ENCODE measurements at places on chromosomes 7 and 10. TPM values are rescaled to one million over a fixed set of nuclear protein-coding genes. Genes with fewer than 3 reads are reported as not detected.

- peak; percentile 70 for DNase-seq
These were observed 14.1 kb upstream of the AKR1B10 start for GRCh38 chr7:134513169-134513752.

DNA sequence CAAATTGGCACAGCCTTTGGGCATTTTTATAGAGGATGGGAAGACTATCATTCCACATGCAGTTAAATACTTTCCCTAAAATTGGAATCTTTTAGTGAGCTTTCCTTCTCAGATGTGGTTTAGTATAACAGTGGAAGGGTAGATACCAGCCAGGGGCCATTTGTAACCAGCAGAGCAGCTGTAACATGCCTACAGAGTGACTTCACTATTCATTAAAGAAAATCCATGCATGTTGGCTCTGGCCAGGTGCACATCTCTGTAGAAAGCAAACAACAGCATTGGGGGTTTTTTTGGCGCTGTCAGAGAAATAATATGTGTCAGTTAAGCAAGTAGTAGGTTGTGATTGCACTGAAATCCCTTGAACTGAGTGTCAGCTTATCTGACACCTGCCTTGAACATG, 115.6 kb downstream of the LHFPL3 start:
- DNase-seq: no peak

DNA sequence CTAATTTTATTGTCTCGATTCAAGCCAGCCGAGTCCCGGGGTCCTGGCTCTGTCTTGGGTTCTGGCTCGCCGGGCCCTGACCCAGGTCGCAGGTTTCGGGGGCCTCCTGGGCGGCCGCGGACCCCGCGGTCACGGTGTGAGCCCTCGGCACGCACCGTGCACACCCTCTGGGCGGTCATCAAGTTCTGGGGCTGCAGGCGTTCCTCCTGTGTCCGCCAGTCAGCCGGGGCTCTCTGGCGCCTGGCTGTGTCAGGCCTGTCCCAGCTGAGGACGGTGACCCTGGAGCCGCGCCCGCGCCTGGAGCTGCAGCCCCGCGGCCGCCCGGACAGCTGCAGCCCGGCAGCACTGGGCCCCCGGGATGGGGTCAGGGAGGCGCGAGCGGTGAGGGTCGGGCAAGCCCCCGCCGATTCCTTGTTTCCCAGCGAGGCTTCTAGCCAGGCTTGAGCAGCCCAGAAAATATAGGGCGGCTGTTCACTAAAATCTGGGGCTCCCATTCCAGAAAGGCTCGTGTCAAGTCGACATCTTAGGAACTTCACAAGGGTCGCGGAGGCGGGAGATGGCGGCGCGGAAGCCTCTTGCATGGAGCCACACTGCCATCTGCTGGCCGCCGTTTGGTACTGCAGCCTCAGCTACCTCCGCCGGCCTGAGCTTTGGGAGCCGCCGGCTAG, 4.2 kb upstream of the HOXA7 start:
- DNase-seq: peak; percentile 95

DNA sequence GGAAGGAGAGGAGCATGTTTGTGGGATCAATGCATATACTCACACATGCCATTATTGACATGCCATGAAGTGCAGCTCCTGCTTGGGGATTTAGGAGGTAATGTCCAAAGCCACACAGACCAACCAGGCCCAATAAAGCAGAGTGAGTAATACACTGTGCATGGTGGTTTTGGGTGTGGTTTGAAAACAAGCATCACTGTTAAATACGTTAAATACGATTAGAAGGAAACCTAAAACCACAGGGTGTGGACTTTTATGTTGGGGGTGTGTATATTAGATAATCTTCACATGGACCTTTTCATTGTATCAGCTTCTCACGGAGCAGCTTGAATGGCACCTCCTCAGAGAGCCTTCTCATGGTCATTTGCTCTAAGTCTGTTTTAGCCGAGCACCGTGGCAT, 10.4 kb upstream of the EIF3A start:
- peak; percentile 81 for DNase-seq

GRCh38 chr10:55329796-55330195, 528.8 kb upstream of the PCDH15 start:
- no peak for DNase-seq

Gene MUC12
- 8.7 TPM for total RNA-seq

Gene CHCHD1
- 31.0 TPM for total RNA-seq

DNA sequence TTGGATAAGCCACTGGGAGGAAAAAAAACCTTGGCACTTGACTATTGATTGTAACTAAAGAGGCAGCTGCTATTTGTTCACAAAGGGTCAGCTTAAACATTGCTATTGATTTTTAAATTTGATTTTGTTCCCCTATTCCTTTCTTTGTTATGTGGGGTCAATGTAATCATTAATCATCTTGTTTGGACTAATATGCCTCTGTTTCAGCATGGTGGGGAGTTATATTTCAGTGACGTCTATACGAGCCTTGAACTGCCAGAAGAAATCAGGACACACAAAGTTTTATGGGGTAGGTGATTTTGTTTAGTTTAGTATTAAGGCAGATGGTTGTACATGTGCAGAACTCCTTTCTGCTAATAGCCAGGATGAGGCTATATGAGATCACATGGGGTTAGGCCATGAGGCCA, 7.5 kb downstream of the AS3MT start:
- no peak for DNase-seq

Gene GIMAP1
- total RNA-seq: not detected

GRCh38 chr10:33335551-33335800, 1.0 kb upstream of the NRP1 start:
- peak; percentile 50 for DNase-seq

GRCh38 chr10:104259456-104259855, 4.8 kb downstream of the GSTO1 start:
- no peak for DNase-seq

Gene POLL
- total RNA-seq: 4.6 TPM

Gene PNLIP
- not detected for total RNA-seq

- no peak for DNase-seq
These were observed 25.8 kb downstream of the DOCK1 start for GRCh38 chr10:126930883-126931503.

DNA sequence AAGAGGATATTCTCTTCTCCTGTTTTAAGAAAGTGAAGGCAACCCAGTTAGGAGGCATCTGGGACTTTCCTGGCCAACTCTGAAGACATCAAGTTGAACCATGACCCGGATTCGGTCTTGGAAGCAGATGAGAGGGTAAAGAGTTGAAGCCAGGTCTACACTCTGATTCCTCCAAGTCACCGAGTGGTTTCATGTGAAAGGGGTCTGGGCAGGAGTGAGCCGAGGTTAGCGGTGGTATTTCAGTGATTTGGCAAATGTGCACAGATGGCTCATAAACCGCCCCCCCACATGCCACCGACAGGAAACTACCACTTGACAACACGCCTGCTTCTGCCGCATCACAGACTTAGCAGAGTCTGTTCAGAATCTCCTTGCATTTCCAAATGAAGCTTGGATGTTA, 11.4 kb upstream of the REPIN1 start:
- DNase-seq: peak; percentile 83

GRCh38 chr10:13023754-13024153, 22.2 kb upstream of the CCDC3 start:
- DNase-seq: no peak

GRCh38 chr7:32506266-32507054, 11.2 kb downstream of the AVL9 start:
- DNase-seq: peak; percentile 91

Gene RNF32
- 1.6 TPM for total RNA-seq

Gene UNCX
- not detected for total RNA-seq

Gene IDI2
- total RNA-seq: not detected

DNA sequence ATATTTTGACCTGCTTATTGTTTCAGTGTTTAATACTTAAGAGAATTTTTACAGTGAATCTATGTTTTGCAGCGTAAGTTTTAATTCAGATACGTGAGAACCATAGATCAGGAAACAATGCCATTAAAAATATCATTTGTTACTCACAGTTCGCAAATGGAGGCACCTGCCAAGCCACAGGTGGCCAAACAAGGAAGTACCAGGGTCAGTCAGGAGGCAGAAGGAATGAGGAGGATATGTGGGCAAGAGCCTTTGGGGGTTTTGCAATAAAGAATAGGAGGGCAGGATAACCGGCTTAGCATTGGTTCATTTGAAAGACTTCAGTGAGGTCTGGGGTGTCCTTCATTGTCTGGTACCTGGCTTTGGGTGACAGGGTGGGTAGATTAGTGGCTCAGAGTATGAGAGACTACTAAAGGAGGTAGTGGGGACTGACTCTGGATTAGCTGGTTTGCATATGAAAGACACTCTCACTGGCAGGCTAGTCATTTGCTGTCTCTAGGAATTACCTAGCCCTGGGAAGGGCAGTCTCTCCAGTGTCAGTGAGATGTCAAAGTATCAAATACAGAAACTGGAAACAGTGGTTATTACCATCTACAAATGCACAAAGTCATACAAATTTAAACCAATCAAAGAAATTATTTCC, 132.2 kb upstream of the CAV2 start:
- DNase-seq: no peak

DNA sequence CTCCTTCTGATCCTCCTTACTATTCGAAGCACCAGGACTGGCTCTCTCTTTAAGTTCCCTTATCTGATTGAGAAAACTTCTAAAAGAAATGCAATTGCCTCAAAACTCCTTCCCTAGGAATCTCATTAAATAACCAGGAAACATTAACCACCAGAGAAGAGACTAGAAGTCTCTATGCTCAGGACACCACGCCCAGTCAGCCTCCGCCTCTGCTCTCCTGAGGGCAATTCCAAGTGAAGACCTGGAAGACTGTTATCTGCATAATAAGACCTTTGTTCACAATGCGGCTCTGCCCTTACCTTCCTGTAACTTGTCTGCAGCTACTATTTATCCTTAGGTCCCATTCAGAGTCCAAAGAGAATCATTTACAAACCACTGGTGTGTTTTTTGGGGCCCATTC, 78.8 kb downstream of the ELMO1 start:
- DNase-seq: no peak

Data from Daoy (cell line).